ENCODE measurements at places on chromosomes 11 and 22.

DNA sequence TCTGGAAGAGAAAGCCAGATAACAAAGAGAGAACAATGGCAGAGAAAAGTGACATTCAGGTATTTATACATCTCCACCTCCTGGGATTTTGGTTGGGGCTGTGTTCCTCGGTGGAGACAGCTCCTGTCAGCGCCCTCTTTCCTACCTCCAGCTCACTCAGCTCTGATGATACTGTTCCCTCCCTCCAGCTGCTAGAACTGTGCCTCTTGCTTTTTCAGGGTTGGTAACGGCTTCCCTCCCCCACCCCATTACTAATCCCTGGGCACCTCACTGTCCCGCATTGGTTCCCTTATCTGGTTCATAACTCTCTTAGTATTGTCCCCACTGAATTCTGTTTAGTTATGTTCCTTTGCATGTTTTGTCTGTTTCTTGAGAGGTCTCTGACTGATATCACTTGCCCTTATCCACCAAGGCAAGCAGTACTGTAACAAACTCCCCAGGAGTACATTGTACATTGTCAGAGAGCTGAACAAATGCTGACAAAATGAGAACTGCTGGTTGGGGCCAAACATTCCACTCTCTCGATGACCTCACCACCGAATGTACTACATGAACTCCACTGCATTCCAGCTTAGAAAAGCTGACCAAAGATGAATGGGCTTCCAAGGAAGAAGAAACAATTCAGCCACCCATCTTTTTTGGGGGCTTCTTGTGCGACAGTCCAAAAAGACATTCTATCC, 5.7 kb upstream of the FBXO3 start:
- peak; percentile 56 for DNase-seq

DNA sequence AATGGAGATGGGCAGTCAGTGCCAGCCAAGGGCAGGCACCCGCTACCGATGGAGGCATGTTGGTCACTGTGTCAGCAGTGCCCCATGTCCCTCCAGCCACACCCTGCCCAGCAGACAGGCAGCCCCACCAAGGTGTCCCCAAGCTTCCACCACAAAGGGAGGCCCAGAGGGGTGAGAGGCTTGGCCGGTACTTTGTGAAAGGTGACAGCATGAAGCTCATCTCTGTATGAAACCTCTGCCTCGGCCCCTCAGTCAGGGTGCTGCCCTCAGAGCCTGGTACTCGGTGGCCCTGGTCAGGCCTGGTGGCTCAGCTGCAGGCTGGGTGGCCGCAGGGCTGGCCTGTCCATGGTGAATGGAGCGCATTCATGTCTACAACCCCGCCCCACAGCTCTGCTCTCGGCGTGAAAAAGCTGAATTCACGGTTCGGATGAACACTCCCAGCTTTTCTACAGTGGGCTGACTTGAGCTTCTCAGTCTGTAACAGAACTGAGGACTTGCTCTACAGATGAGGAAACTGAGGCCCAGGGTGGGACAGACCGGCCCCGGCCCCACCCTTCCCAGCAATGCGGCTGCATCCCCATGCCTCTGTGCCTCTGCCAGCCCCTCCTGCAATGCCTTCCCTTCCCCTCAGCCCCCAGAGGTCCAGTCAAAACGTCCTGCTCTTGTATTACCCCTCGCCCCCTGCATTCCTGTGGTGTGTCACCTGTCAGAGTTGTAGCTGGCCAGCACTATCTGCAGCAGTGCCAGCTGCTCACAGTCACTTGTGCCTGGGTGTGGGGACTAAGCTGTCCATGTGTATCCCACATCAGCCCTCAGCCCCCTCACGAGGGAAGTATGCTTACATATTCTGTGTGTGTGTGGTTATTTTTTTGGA, 27.7 kb downstream of the RSPH14 start:
- no peak for DNase-seq

- no peak for DNase-seq
Observed at GRCh38 chr11:72136684-72137262, 1.2 kb downstream of the FOLR3 start.

GRCh38 chr22:43470253-43470652, 58.4 kb downstream of the MPPED1 start:
- DNase-seq, result no peak

DNA sequence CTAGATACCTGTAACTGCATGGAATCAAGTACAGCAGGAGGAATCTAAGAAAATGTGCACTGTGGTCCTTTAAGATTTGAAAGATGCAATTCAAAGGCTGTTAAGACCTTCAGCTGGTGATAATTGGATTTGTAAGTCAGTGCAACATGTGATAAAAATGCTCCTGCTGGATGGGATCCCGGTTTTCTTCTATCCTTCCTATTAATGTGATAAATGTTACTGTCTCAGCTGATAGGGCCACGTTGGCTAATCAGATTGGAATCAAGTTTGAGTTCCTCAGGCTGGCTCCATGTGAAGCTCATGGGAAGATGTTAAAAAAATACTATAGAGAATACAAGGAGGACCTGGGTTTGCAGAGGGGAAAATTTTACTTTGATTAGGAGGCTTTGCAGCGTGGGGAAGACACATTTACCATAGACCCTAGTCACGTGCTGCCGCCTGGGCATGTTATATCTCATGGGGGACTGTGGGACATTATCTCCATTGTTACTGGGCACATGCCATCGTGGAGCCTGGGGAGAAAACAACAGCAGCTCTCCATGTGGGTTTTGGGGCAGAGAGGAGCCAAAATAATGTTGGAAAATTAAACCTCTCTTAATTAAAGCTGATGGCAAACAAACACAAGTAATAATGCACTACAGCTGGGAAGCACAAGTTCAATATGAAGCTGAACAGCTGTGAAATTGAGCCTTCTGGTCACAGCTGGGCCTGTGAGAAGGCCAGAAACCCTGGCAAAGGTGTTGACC, 652.5 kb downstream of the NTM start:
- DNase-seq, result peak; percentile 42

DNA sequence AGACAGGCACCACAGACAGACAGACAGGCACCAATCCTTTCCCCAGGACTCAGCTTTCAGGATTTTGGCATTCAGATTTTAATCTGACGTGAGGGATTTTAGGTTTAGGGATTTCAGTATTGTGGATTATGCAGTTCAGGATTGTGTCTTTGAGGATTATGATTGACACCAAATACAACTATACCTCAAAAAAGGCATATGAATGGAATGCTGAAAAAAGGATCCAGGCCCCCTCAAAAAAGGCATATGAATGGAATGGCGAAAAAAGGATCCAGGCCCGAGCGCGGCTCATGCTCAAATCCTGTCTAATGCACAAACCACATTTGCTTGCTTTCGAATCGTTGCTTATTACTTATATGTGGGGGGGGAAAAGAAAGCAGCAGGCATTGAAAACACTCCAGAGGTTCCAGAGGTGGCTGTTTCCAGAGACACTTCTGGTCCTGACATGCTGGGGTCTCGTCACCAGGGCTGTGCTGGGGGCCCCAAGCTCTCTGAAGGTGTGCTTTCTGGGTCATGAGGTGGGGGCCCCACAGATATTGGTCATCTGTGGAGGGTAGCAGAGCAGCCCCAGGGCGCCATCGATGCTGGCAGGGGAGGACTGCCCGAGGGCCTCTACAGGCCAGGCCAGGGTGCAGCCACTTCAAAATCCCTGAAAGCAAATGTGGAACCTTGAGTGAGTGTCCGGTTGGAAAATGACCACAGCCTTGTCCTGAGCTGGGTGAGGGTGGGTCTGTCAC, 16.8 kb upstream of the OSBPL5 start:
- no peak for DNase-seq

DNA sequence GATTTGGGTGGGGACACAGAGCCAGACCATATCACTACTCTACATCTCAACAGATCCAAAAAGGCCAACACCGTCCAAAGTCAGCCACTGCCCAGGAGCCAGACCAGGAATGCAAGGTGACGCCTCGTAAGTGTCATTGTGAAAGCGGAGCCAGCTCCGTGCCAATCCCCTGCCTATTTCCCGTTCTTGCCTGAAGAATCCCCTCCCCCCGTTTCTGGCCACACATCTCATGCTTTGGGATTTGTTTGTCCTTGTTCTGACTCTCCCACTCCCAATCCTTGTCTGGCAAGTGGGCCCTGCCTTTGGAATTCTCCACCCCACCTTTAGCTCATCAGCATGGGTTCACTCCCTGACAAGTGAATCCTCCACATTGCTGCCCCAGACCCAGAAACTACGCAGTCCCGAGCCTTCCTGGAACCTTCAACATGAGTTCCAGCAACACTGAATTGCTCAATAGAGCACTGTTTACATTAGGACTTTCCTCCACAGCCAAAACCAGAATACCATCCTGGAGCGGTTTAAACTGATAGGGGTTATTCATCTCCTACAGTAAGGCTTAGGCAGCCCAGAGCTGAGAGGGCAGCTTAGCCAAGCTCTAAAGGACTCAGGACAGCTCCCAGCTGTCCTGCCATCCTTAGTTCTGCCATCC, 6.0 kb upstream of the SLC35C1 start:
- DNase-seq, result peak; percentile 31
